H1 (cell line): ENCODE measurements at places on chromosomes 12 and 14. TPM values are rescaled to one million over a fixed set of nuclear protein-coding genes. Genes with fewer than 3 reads are reported as not detected.

AKAP5 gene
- 3.5 and 3.8 TPM in 2 replicates for total RNA-seq

PLA2G1B gene
- not detected in 2 replicates for total RNA-seq

RIMKLB gene
- total RNA-seq = 75.7 and 78.2 TPM in 2 replicates

RASAL1 gene
- 5.0 and 6.4 TPM in 2 replicates for total RNA-seq

GATC gene
- total RNA-seq = 30.4 and 34.2 TPM in 2 replicates

TPPP2 gene
- total RNA-seq = 0.34 TPM in 1 of 2 replicates, not detected in the other

KRAS gene
- 62.9 and 64.6 TPM in 2 replicates for total RNA-seq

CCND2 gene
- 217 and 223 TPM in 2 replicates for total RNA-seq

DENR gene
- 78.1 and 84.0 TPM in 2 replicates for total RNA-seq

CCDC177 gene
- total RNA-seq = 2.8 and 2.9 TPM in 2 replicates

CAPZA3 gene
- total RNA-seq = not detected in 2 replicates

P2RX2 gene
- total RNA-seq = 0.84 and 1.5 TPM in 2 replicates

NDRG2 gene
- total RNA-seq = 27.2 and 29.9 TPM in 2 replicates

CACNB3 gene
- total RNA-seq = 12.5 and 16.9 TPM in 2 replicates

IFI27 gene
- total RNA-seq = 0.76 and 1.0 TPM in 2 replicates

HOXC4 gene
- not detected in 2 replicates for total RNA-seq

CLEC1B gene
- not detected in 2 replicates for total RNA-seq

DNAJC22 gene
- 0.13 and 0.39 TPM in 2 replicates for total RNA-seq

P3H3 gene
- total RNA-seq = 42.4 and 43.5 TPM in 2 replicates

PIWIL1 gene
- not detected in 2 replicates for total RNA-seq

RERG gene
- total RNA-seq = 0.55 and 0.86 TPM in 2 replicates

RNF10 gene
- total RNA-seq = 164 and 171 TPM in 2 replicates

LRIG3 gene
- total RNA-seq = 9.1 and 9.3 TPM in 2 replicates

LMO3 gene
- total RNA-seq = 16.4 and 16.7 TPM in 2 replicates

STON2 gene
- 50.0 TPM in 2 replicates for total RNA-seq

RIPK3 gene
- total RNA-seq = 0.39 and 0.55 TPM in 2 replicates

GLS2 gene
- total RNA-seq = 14.5 and 16.9 TPM in 2 replicates

DRAM1 gene
- 5.7 and 6.2 TPM in 2 replicates for total RNA-seq

PZP gene
- total RNA-seq = not detected in 2 replicates

PRPH gene
- total RNA-seq = 0.96 and 1.4 TPM in 2 replicates

KRT5 gene
- total RNA-seq = not detected in 2 replicates

CKAP4 gene
- 79.0 and 80.7 TPM in 2 replicates for total RNA-seq

AQP2 gene
- not detected in 2 replicates for total RNA-seq

DNAL1 gene
- 16.8 and 17.2 TPM in 2 replicates for total RNA-seq

OR4K5 gene
- total RNA-seq = not detected in 2 replicates

CD163L1 gene
- total RNA-seq = 0.22 and 0.92 TPM in 2 replicates

INHBC gene
- not detected in 2 replicates for total RNA-seq

PRIMA1 gene
- total RNA-seq = 3.9 and 4.5 TPM in 2 replicates

GPR84 gene
- not detected in 2 replicates for total RNA-seq

NXPH4 gene
- total RNA-seq = 1.7 and 1.8 TPM in 2 replicates

PTPN6 gene
- total RNA-seq = 25.7 and 28.4 TPM in 2 replicates
